Activated T-cell treated with anti-CD3 and anti-CD28 coated beads, Interleukin-2, amount 50 U/mL, for 72 hours (primary cell): ENCODE measurements at places on chromosomes 6 and 20.
A peak's percentile ranks its signal among the peaks of the same experiment; 100 is the strongest.

GRCh38 chr20:11056414-11056813 lies 382.6 kb upstream of the JAG1 start:
- no peak for DNase-seq

DNA sequence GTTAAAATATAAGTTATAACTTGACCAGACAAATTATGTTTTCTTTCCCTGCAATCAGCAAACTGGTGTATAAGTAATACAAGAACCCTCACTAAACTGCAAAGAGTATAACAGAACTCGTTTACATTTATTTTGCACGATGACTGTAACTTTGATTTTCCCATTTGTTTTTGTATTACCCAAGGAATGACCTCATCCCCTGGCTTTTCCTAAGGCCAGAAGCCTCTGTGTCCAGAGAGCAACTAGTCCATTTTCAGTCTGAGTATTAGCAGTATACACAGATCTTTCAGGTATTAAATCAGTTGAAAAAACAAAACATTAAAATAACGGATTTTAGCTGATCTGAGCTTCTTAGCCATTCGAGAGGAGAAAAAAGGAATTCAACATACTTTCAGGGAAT lies 17.2 kb downstream of the COL19A1 start:
- DNase-seq = no peak

DNA sequence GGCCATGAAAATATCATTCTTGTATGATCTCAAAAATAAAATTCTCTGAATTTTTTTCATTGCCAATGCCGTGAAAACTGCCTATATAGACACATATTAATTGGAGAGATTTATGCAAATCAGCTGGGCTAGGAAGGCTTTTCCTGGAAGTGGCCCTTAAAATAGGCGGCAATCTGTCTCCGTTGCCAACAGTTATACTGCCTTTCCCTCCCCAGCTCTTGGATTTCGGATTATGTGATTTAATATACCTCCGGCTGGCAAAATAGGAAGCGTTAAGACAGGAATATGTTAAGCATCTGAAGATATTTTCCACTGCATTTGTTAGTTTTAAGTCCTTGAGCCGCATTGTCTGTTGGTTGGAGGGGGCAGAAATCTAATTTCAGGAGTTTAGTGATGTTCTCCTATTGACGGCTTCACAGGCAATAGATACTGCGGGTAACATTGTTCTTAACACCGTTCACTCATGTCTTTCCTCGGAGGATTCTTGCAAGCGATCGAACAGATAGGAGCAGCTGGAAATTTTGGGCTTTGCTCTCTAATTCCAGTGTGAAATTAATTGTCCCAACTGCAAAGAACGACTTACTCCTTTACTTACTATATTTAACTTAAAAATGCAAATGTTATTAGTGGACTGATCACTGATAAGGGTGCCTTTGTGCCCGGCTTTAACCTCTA lies 113.3 kb downstream of the LINC00237 start:
- no peak for DNase-seq

- DNase-seq = no peak
Observed at GRCh38 chr6:106527979-106528378, 101.3 kb downstream of the RTN4IP1 start.

DNA sequence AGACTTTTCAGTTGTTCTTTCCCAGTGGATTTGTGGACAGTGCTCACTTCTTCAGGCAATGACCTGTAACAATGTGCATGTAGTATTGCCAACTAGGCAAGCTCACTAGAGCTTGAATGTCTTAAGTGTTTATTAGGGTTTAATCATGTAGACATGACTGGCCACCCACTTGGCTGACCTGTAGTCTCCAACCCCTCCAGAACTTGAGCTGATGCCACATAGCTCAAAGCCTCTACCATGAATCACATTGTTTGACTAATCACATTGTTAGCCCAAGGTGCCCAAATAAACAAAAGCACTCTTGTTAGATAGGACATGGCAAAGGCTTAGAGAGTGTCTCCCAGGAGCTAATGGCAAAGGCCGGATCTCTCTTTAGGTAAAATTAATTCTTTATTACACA lies 272.7 kb downstream of the GRIK2 start:
- DNase-seq = no peak

DNA sequence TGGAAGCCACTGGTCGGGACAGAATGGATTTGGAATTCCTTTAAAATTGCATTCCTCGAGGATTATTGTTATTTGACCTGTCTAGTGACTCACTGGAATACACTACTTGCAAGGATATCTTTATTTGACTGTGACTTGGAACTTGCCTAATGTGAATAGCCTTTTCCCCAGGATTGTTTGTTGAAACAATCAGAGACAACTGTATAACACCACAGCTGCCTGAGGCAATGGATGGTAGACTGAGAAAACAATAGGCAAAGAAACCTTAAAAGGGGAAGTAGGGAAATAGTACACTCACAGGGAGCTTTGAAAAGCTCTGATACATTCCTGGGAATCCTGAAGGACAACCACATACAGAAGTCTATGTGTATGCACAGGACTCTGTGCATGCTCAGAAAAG lies 465.3 kb downstream of the BMP2 start:
- DNase-seq = no peak

DNA sequence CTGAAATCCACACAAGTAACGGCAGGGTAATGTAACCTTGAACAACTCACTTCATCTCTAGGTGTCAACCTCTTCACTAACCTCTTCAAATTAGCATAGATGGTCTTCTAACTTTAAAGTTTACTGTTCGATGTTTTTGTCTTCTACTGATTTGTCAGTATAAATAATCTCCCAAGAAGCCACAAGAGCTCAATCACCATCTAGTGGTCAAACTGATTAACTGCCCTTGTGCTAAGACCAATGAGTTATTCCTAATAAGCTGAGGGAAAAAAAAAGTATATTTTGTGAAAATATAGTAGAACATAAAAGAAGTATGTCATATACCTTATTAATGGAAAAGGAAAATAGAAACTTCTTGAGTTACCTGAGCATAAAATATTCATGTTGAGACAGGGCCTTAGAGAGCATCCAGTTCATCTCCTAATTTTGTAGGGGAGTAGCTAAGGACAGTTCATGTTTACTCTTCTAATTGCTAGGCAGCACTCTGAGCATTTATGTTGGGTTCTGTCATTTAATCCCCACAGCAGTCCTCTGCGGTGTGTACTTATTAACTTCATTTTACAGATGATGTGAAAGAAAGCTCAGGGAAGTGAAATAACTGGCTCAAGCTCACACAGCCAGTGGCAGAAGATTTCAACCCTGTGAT lies 317.1 kb downstream of the ESR1 start:
- DNase-seq = no peak

- DNase-seq = no peak
Observed at GRCh38 chr20:12740647-12741046, 268.1 kb upstream of the SPTLC3 start.

GRCh38 chr20:21053002-21053762 lies 53.0 kb downstream of the LINC00237 start:
- no peak for DNase-seq

GRCh38 chr6:9523462-9523861 lies 891.4 kb downstream of the TFAP2A start:
- no peak for DNase-seq

DNA sequence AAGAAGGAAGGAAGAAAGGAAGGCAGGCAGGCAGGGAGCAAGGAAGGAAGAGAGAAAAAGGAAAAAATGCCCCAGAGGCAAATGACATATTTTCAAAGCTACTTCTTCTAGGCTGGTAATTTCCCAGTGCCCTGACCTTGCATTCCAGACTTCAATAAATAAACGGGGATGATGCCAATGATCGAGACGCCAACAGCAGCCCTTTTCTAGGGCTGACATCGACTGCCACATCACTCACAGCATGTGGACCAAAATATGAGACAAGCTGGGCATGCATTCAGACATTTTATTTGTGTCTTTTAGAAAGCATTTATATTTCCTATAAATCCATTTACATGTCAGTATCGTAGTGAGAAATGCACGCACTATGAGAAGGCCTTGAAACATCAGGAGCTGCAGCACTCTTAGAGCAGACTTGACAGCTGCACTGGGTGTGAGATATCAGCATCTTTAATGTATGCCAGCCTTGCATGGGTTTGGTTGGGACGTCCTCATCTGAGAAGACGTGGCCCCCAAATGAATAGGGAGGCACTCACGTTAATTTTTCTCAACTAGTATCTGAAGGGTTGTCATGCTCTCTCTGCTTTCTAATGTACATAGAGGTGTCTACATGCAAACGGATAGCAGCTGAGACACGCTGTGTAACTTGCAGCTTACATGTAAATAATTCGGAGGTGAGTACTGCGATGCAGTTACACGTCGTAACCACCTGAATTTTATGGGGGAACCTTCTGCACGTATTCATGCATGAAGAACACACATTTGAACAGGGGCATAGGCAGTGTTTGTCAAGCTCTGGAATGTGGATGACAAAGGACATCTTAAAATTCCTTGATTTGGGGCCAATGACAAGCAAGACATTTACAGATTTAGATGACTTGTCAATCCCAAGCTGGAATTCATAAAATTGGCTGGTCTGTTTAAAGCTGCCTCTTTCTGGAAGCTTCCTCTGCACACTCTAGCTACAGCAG lies 149.1 kb upstream of the AGPAT4 start:
- DNase-seq = no peak

DNA sequence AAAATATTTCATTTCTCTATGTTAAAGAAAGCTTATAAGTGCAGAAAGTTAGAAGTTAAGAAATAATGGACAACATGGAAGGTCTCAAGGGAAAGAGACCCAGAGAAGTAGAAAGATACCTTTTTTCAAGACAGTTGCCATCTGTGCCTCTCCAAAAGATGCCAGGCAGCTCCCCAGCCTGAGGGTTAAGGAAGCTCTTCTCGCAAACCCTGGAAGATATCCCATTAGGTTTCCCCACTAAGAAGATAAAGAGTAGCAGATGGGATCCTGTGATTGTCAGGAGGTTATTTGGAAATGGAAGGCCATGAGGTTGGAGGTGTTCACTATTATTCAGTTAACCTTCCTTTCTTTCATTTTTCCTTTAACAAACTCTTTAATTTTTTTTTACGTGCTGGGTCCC lies 110.1 kb upstream of the SIM1 start:
- DNase-seq = no peak

DNA sequence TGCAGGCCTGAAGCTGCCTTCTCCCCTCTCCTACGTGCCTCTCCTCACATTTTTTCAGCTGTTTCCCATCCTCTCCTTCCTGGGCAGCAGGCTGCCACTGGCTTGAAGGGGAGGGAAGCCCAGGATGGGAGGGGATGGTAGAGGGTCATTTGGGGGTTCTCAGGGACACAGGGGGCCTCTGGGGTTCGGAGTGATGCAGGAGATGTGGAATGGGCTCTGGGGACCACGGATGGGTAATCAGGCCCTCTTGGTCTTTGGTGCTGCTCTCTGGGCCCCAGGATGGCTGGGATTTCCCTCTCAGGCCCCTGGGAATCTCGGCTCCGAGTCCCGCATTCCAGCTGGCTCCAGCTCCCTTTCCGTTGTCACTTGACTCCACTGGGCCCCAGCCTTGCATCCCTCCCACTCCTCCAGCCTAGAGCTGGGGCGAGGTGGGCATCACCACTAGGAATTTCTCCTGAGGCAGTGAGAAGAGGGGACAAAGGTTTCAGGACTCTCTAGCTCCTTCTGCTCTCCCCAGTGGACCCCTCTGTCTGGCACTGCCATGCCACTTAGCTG lies 2.0 kb upstream of the DDR1 start:
- no peak for DNase-seq

GRCh38 chr6:108951351-108951953 lies 103.2 kb downstream of the ARMC2 start:
- DNase-seq = no peak

DNA sequence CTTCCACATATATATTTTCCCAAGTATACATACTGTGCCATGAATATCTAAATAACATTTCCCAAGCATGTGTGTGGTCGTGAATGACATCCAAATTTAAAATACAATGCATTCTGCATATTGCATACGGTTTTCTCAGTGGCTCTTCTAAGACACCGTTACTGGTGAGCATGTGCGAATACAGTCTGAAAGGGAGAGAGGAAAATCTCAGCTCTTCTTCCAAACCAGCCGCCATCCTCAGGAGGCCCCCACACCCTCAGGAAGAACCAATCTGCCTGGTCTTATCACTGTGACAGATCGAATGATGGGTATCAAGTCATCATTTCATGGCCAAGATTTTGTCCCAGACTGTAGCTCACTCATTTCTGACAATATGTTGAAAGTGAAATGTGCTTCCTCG lies 50.7 kb downstream of the ADAT2 start:
- no peak for DNase-seq

- DNase-seq = no peak
Observed at GRCh38 chr20:38970302-38970701, 8.2 kb downstream of the DHX35 start.

- no peak for DNase-seq
Observed at GRCh38 chr20:51154708-51155690, 132.1 kb upstream of the KCNG1 start.

DNA sequence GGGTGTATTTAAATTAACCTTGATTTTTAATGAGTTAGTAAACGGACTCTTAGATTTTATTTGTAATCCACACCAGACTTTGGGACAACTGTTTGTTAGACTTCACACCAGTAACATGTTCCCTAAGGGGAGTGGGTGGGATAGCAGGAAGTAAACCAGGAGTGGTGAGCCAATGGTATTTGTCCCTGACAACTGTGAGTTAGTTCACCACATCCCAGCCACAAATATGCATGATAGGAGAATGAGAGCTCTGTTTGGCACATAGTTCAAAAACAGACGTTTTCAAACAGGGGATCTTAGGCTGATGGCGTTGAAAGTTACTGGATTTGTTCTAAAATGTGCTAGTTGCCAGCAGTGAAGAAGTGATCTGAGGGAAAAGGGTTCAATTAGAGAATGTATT lies 18.7 kb upstream of the COL10A1 start:
- no peak for DNase-seq

DNA sequence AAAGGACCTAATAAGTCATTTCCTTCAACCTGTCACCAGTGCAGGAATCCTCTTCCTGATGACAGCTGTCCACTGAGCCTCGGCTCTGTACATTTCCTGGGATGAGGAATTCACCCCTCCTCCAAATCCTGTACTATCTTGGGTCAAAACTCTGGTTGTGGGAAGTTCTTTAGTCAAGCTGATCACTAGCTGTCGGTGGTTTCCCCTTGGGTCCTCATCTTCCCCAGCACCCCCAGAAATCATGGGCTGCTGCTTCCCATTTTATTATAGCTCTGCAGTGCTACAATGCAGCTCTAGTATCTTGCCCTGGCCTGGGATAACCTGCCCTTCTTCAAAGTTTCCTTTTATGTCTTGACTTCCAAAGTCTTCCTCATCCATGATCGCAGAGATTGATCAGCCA lies 14.6 kb upstream of the ADA start:
- no peak for DNase-seq

- DNase-seq = no peak
Observed at GRCh38 chr20:5488823-5489222, 172.1 kb upstream of the PROKR2 start.

GRCh38 chr6:136031982-136032381 lies 180.5 kb downstream of the PDE7B start:
- DNase-seq = peak; percentile 4

- DNase-seq = peak; percentile 59
Observed at GRCh38 chr6:142566628-142567396, 265.0 kb downstream of the ADGRG6 start.

GRCh38 chr6:63640062-63640461 lies 4.5 kb downstream of the PHF3 start:
- no peak for DNase-seq
